ENCODE measurements at places on chromosomes 4 and X. TPM values are rescaled to one million over a fixed set of nuclear protein-coding genes. Genes with fewer than 3 reads are reported as not detected.

GRCh38 chr4:2907706-2908293 is 55.4 kb downstream of the NOP14 start:
- H3K4me1 ChIP-seq, result no peaks in the 10 kb centered on the region
- no peak overlapping the region for H3K27ac ChIP-seq
- no peak for DNase-seq
- H3K36me3 ChIP-seq, result peaks cover 78% of the 10 kb centered on the region
- H3K4me3 ChIP-seq, result no peak overlapping the region

DNA sequence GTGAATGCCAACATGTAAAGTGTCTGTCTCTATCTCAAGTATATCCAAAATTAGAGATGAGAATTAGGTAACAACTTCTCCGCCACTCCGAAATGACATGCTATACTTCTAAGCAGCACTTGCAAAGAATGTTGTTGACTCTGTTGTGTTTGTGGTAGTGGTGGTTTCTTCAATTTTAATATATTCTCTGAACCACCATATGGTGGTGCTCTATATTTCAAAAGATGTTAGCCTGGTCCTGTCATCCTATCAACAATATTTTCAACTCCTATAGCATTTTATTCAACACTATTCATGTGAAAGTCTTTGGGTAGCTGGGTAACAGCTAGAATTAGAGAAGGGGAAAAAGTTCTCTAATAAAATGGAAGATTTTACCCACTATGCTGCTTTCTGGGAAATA is 1622.8 kb upstream of the IGFBP7 start:
- no peak for DNase-seq
- H3K27me3 ChIP-seq, result no peaks in the 10 kb centered on the region
- H3K4me1 ChIP-seq, result no peaks in the 10 kb centered on the region
- H3K36me3 ChIP-seq, result no peaks in the 10 kb centered on the region
- no peak overlapping the region for H3K4me3 ChIP-seq

DNA sequence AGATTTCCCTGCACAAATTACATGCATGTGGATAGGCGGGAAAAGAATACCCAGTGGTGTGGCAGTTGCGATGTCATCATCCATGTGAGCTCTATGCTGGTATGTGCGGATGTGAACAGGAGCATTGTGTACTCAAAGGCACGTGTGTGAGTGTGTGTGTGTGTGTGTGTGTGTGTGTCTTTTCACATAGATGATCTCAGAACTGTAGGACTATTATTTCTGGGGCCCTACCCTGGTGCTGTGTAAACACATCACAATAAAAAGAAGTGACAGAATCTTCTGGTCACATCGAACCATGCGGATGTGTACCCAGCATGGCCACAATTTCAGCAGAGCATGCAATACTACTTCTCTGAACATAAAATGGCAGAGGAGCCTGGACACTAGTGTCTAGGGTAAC is 624.8 kb downstream of the MID1IP1 start:
- no peak overlapping the region for H3K27ac ChIP-seq
- H3K36me3 ChIP-seq, result no peaks in the 10 kb centered on the region
- no peak for DNase-seq
- no peak overlapping the region for H3K4me3 ChIP-seq
- H3K4me1 ChIP-seq, result no peaks in the 10 kb centered on the region

DNA sequence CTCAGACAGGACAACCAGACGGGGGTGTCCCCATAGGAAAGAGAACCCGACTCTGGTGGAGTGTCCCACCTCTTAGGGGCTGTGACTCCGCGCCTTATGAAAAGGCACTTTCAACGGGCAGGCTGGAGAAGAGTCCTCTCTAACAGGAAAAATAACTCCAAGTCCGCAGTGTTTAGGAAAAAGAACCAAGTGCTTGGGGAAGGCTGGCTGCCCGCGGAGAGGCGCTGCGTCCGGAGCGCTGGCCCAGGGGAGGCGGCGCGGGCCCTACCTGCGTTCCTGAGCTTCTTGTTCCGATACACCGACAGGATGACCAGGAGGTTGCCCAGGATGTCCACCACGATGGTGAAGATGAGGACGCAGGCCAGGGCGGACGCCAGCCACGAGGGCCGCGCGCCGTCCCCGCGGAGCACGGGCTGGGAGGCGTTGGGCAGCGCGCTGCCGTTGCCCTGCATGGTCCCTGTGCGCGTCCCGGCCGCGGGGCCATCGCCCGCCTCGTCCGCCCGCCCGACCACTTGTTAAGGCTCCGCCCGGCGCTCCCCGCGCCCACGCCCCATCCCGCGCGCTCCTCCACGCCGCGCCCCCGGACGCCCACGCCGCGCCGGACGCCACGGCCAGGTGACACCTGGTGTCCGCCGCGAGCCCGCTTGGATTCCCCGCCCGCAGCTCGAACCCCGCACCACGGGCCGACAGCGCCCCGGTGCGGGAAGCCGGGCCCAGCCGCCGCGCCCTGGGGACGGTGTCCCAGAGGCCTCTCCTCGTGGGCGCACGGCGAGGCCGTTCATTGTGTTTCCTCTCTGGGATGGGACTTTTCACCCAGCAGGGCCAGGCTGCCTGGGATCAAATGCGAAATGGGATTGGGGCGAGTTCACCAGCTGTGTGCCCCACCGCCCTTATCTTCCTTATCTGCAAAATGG is at the start of gene MTNR1A:
MTNR1A (minus strand) TSS at position 654 of the 914 bp plus-strand sequence; CDS start at position 452, 202 bp downstream.
- H3K36me3 ChIP-seq, result no peaks in the 10 kb centered on the region
- no peaks in the 10 kb centered on the region for H3K27me3 ChIP-seq
- no peak for DNase-seq
- no peak within 1 kb of the TSS for H3K27ac ChIP-seq
- H3K4me3 ChIP-seq, result peak within 1 kb of the TSS; percentile 35

DNA sequence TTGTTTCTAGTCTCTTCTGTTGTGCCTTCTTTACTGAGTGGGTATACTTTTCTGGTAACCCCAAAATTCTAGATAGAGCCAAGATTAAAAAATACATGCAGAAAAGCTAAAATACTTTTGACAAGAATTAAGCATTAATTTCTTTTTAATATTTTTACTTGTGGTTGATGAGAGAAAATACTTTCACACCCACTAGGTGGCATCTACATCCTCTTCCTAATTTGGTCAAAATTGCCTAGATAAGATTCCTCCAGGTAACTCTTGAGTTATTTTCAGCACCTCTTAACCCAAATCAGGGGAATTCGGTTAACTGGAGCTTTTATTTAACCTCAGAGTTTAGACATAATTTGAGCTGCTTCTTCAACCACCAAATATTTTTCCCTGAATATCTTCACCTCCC is 28.4 kb upstream of the COX7B2 start:
- no peak for DNase-seq
- no peak overlapping the region for H3K4me3 ChIP-seq
- H3K4me1 ChIP-seq, result no peaks in the 10 kb centered on the region
- no peaks in the 10 kb centered on the region for H3K36me3 ChIP-seq
- H3K27me3 ChIP-seq, result no peaks in the 10 kb centered on the region

- no peaks in the 10 kb centered on the region for H3K36me3 ChIP-seq
- H3K4me1 ChIP-seq, result no peaks in the 10 kb centered on the region
- H3K27ac ChIP-seq, result no peak overlapping the region
Measured at GRCh38 chr4:41963105-41963504, 18.5 kb upstream of the DCAF4L1 start.

- no peak for DNase-seq
- peak within 1 kb of the TSS; percentile 69 for H3K27ac ChIP-seq
- H3K27me3 ChIP-seq, result no peaks in the 10 kb centered on the region
- H3K36me3 ChIP-seq, result no peaks in the 10 kb centered on the region
- H3K4me1 ChIP-seq, result no peaks in the 10 kb centered on the region
Measured at GRCh38 chr4:164977243-164978164, at the start of gene TRIM61. Gene TRIM61, minus strand, starts transcription at chr4:164977657. Its CDS starts 7,655 bp downstream, at chr4:164970002.

- H3K27ac ChIP-seq, result no peak overlapping the region
- peaks cover 10% of the 10 kb centered on the region for H3K36me3 ChIP-seq
- DNase-seq, result no peak
- H3K4me1 ChIP-seq, result no peaks in the 10 kb centered on the region
- H3K4me3 ChIP-seq, result no peak overlapping the region
Measured at GRCh38 chr4:169506903-169507302, 105.5 kb downstream of the NEK1 start.

DNA sequence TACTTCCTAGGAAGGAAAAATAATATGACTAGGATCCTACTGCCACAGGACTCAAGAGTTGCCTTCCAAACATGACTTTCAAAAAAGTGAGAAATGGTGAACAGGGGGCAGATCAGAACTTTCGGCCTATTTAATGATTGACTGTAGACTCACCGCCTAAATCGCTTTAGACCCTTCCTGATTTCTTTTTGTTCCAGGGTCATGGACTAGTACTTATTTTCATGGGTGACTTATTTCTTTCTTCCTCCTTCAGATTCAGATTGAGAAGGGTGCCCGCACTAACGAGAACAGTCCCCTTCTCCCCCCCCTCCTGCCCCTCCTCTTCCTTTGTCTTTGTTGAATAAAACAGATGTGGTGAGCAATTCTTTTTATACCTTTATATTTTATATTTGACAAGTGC is 48.0 kb upstream of the KLHL8 start:
- DNase-seq, result no peak
- H3K36me3 ChIP-seq, result no peaks in the 10 kb centered on the region
- no peaks in the 10 kb centered on the region for H3K27me3 ChIP-seq
- H3K4me1 ChIP-seq, result no peaks in the 10 kb centered on the region

DNA sequence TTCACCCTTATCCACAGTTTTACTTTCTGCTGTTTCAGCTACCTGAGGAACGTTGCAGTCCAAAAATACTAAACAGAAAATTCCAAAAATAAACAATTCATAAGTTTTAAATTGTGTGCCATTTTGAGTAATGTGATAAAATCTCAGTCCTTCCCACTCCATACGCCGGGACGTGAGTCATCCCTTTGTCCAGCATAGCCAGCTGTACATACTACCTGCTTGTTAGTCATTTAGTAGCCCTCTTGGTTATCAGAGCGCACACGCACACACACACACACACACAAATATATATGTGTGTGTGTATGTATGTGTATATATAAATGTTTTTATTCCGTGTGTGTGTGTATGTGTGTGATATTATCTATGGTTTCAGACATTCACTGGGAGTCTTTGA is 4.8 kb upstream of the CCSER1 start:
- H3K27me3 ChIP-seq, result no peaks in the 10 kb centered on the region
- DNase-seq, result no peak
- no peak overlapping the region for H3K27ac ChIP-seq
- H3K36me3 ChIP-seq, result no peaks in the 10 kb centered on the region
- H3K4me3 ChIP-seq, result no peak overlapping the region
- H3K4me1 ChIP-seq, result no peaks in the 10 kb centered on the region

DNA sequence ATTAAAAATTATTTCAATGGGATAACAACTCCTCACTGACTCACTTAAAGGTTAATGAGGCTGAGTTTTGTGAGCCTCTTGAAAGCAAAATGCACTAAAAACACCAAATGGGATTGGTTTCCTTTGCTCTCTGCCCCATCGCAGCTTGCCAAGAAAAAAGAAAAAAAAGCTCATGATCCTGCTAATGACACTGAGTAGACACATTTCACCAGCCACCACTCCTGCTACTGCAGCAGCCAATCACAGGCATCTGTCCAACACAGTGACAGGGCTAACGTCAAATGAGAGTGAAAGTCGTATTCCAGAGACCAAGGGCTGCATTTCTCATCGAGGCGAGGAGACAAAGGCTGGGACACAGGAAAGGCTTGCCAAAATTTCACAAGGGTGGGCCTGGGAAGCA is 5.2 kb downstream of the APBB2 start:
- H3K27ac ChIP-seq, result peak overlapping the region; percentile 43
- DNase-seq, result no peak
- no peaks in the 10 kb centered on the region for H3K36me3 ChIP-seq
- H3K4me1 ChIP-seq, result peaks cover 67% of the 10 kb centered on the region

GRCh38 chrX:1754077-1754476 is 139.2 kb downstream of the ASMT start:
- H3K4me3 ChIP-seq, result no peak overlapping the region
- no peaks in the 10 kb centered on the region for H3K36me3 ChIP-seq
- no peaks in the 10 kb centered on the region for H3K4me1 ChIP-seq
- no peaks in the 10 kb centered on the region for H3K27me3 ChIP-seq
- H3K27ac ChIP-seq, result no peak overlapping the region

DNA sequence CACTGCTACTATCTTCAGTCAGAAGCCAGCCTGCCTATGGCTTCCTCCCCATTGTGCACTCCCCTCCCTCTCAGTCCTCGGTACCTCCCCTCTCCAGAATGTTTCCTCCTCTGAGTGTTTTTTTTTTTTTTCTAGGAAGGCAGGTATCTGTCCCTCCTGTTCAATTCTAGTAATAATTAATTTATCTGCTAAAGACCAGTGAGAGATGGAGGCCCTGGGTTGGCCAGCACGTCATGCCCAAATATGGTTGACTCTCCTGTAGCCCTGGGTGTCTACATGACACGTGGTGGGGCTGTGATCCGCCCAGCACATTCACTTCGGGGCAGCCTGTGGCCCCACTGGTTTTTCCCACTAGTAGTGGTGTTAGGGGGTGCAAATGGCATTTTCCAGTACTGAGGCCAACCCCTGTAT is 1.8 kb downstream of the FLNA start:
- peak overlapping the region; percentile 96 for H3K27ac ChIP-seq
- H3K4me1 ChIP-seq, result no peaks in the 10 kb centered on the region
- H3K36me3 ChIP-seq, result peaks cover 25% of the 10 kb centered on the region
- H3K27me3 ChIP-seq, result no peaks in the 10 kb centered on the region
- peak overlapping the region; percentile 78 for H3K4me3 ChIP-seq

GRCh38 chr4:7876201-7876875 is 63.3 kb downstream of the AFAP1 start:
- no peak for DNase-seq
- peak overlapping the region; percentile 39 for H3K27ac ChIP-seq
- no peaks in the 10 kb centered on the region for H3K4me1 ChIP-seq
- no peaks in the 10 kb centered on the region for H3K36me3 ChIP-seq
- no peaks in the 10 kb centered on the region for H3K27me3 ChIP-seq

DNA sequence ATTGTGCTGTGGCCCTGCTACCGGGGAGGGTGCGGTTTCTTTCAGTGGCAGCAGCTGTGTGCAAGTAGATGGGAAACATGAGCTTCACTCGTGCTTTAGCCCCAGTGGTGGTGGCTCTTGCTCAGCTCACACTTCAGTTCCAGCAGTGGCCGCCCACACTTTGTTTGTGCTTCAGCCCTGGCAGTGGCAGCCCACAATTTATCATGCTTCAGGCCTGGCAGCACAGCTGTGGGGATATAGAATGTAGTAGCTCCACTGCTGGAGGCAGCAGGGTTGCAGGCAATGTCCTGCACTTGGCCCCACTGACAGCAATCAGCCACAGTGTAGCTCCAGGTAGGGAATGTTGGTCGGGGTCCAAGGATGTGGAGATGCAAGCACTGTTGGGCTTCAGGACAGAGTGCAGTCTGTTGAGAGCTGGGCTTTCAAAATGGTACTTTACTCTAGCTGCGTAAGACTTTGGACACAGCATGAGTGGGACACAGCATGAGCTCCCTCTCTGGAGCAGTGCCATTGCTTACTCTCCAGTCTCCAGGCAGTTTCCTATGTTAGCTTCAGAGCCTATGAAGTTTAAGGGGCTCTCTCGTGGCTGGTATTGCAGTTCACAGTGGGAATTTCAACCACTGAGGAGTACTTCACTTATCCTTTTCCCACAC is 413.1 kb downstream of the PDGFC start:
- no peaks in the 10 kb centered on the region for H3K27me3 ChIP-seq
- H3K4me3 ChIP-seq, result no peak overlapping the region
- H3K36me3 ChIP-seq, result no peaks in the 10 kb centered on the region
- no peak for DNase-seq
- H3K27ac ChIP-seq, result no peak overlapping the region
- H3K4me1 ChIP-seq, result no peaks in the 10 kb centered on the region

ZMAT1 gene
- 4.2 TPM for total RNA-seq

TLR3 gene
- 3.0 TPM for total RNA-seq

TLR10 gene
- not detected for total RNA-seq

VCX3B gene
- not detected for total RNA-seq

TSPAN7 gene
- 134 TPM for total RNA-seq

Measured in right atrium auricular region (tissue), 2 donors.